NCI-H774 (cell line): ENCODE measurements at places on chromosomes 4 and X.
A peak's percentile ranks its signal among the peaks of the same experiment; 100 is the strongest.

GRCh38 chrX:68822641-68823410 lies 6.0 kb upstream of the EFNB1 start:
- no peak for DNase-seq

DNA sequence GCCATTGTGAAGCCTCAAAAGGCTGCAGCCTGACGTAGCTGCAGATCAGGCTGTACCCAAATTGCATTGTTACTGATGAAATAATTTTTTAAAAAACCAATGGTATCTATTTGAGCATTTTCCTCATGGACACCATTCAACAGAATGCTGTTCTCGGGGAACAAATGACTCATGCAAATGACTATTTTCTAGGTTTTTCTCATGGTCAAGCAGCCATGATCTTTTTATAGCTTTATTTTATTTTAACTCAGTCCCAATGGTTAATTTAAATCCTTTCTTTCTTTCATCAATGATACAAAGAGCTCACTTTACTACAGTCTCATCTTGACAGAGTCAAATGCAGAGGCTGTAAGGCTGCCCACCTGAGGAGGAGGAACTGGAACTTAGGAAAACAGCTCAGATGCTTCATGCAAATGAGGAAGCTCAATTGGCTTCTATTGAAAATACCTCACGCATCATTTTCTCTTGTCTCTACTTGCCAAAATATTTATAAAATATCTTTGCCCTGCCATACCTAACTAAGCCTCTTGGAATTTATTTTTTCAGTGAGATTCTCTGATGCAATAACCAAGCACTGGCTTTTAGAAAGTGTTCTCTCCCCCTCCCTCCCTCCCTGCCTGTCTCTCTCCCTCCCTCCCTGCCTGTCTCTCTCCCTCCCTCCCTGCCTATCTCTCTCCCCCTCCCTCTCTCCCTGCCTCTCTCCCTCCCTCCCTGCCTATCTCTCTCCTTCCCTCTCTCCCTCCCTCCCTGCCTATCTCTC lies 81.0 kb downstream of the SORBS2 start:
- DNase-seq: no peak

- peak; percentile 2 for DNase-seq
These were observed 43.5 kb upstream of the HERC6 start for GRCh38 chr4:88335092-88335665.

GRCh38 chr4:173432430-173432829 lies 33.5 kb upstream of the SCRG1 start:
- DNase-seq: no peak

- DNase-seq: no peak
These were observed 75.6 kb upstream of the ZFP42 start for GRCh38 chr4:187919966-187920365.

DNA sequence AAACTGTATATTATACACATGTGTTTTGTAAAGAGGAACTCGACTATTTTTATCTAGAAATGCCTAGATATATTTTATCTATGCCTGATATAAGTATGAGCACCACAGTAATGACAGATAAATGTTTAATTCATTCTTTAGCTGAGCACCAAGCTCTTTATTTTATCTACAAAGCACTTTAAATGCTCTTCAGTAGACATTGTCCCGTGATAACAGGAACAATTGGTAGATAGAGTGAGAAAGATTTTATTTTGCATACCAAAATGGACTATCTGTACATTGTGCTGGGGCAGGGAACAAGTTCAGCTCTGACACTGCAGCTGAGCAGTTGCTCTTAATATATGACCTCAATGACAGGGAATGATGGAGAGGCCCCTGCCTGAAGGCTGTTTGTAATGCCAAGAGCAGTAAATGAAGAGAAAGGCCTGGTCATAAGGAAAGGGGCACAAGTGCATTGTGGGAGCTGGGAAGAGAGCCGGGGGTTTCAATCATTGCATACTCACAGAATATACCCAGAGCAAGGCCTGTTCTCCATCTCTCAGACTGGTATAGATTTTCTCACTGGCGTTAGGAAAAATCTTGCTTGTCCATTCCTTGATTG lies 57.3 kb downstream of the SEPTIN11 start:
- no peak for DNase-seq

DNA sequence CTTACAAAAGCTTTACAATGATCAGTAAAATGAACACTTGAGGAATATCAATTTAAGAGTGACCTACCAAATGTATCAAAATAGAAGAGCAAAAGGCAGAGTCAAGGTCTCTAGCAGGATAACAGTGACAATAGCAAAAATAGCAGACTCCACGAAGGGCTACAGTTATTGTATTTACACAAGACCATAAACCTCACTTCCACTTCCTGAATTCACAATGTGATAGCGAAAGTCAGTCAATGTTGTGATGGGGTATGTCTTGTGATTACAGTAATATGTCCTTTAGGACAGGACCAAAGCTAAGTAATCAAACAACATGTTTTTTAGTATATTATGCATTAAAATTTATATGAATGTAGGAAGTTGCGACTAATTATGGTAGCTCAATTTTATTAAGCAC lies 139.6 kb downstream of the IQCM start:
- DNase-seq: no peak

GRCh38 chr4:183738961-183739360 lies 79.9 kb downstream of the TRAPPC11 start:
- no peak for DNase-seq

- DNase-seq: no peak
These were observed 53.9 kb upstream of the ADRA2C start for GRCh38 chr4:3712112-3712805.

DNA sequence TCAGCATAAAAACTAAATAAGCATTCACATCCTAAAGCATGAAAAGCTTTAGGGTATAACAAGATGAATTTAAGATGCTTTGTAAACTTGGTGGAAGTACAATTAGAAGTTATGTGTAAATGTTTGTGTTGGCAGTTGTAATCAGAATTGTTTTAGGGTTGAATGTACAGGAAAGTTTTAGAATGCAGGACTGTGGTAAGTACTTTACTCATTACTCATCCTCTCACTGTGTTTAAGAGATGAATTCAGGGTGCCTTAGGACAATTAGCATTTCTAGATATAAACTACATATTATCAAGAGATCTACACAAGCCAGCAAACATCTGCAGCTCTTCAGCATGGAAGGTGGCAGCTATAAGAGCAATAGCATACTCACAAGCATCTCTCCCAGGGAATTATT lies 77.5 kb upstream of the ELOVL6 start:
- no peak for DNase-seq

- no peak for DNase-seq
These were observed 39.3 kb downstream of the PAGE1 start for GRCh38 chrX:49656533-49656932.

GRCh38 chr4:119260528-119260927 lies 48.0 kb downstream of the USP53 start:
- no peak for DNase-seq

GRCh38 chr4:17065821-17066220 lies 167.4 kb upstream of the LDB2 start:
- no peak for DNase-seq

DNA sequence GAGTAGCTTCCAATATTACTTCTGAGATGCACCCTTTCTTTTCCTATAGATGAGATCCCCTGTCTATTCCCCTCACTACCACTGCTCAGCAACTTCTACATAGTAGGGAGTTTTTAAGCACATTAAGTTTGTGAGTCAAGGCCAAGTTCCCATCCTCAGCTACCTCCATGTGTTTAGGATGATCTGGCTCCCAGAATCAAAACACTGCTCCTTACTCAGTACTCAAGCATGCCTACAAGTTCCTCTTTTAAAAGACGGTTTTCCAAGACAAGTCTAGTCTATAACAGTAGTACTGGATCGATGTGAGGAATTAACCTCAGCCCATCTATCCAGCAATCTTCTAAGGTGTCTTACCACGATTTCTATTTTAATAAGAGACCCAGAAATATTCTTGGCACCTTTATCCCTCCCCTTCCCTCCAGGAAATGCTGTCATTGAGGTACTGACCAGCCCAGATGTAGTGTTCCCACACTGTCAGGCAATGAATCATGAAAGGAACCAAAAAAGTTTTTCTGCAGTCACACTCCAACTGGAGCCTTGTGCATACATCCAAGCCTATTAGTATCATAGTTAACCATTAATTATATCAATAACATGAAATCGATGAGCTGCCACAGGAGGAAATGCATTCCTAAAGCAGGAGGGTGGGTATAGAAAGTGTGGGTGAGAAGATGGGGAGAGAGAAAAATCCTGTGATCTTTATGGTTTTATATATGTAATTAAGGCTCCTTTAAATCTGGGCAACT lies 29.6 kb downstream of the AREG start:
- no peak for DNase-seq

- no peak for DNase-seq
These were observed 227.8 kb downstream of the ADGRL3 start for GRCh38 chr4:61427818-61428495.

- no peak for DNase-seq
These were observed 54.9 kb downstream of the NDST4 start for GRCh38 chr4:115058533-115058932.

GRCh38 chr4:7058792-7059191 lies 9.1 kb downstream of the GRPEL1 start:
- no peak for DNase-seq

GRCh38 chr4:93092765-93093164 lies 735.8 kb upstream of the ATOH1 start:
- DNase-seq: no peak

GRCh38 chr4:41797260-41797659 lies 48.7 kb upstream of the PHOX2B start:
- no peak for DNase-seq

GRCh38 chr4:86286726-86287125 lies 73.1 kb downstream of the MAPK10 start:
- no peak for DNase-seq

GRCh38 chr4:53098681-53099121 lies 236.6 kb downstream of the RASL11B start:
- no peak for DNase-seq

GRCh38 chrX:69615342-69615741 lies 571 bp upstream of the EDA start:
- no peak for DNase-seq

- DNase-seq: no peak
These were observed 16.8 kb upstream of the RAB40A start for GRCh38 chrX:103536071-103536470.

GRCh38 chr4:182447767-182448280 lies 204.6 kb downstream of the TENM3 start:
- no peak for DNase-seq

DNA sequence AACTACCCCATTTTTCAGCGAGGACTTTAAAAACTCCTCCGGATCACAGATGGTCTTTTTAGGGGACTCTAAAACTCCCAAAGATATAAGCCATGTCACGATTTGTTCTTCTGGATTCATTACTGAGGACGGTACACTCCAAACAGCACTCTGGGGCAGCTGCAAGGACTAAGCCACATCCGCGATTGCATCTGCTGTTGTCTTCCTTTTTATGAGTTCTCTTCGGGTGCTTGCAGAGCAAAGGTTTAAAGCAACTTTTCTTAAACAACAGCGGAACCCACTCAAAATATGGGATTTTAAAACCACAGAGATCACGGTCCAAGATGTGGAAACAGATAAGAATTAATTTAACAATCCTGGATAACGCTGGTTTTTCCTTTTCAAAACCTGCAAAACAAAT lies at the start of gene ARHGEF6:
Gene ARHGEF6, minus strand, starts transcription at position 170 of the 400 bp plus-strand sequence. Its CDS starts 50 bp downstream, at position 120.
- DNase-seq: no peak

DNA sequence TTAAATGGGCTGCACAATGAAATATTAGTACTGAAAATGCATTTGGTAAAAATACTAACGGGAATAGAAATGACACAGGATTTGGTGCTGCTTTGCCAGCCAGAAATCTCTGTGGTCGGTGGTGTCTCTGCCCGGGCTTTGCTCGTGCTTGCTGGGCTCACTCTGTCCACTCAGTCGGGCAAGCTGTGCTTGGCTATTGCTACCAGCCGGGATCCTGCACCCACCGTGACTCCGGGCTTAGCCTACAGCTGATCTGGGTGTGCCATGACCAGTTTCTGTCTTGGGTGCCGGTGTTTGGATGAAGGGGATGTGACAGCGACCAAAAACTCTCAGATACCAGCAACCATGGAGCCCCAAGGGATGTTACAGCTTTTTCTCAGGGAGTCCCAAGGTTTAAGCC lies 487.7 kb downstream of the TECRL start:
- no peak for DNase-seq
